ENCODE measurements at places on chromosomes 7 and 10.

GRCh38 chr7:91228927-91229558, 35.2 kb upstream of the FZD1 start:
- DNase-seq = no peak

- no peak for DNase-seq
Measured at GRCh38 chr7:148871030-148871429, 13.1 kb downstream of the EZH2 start.

DNA sequence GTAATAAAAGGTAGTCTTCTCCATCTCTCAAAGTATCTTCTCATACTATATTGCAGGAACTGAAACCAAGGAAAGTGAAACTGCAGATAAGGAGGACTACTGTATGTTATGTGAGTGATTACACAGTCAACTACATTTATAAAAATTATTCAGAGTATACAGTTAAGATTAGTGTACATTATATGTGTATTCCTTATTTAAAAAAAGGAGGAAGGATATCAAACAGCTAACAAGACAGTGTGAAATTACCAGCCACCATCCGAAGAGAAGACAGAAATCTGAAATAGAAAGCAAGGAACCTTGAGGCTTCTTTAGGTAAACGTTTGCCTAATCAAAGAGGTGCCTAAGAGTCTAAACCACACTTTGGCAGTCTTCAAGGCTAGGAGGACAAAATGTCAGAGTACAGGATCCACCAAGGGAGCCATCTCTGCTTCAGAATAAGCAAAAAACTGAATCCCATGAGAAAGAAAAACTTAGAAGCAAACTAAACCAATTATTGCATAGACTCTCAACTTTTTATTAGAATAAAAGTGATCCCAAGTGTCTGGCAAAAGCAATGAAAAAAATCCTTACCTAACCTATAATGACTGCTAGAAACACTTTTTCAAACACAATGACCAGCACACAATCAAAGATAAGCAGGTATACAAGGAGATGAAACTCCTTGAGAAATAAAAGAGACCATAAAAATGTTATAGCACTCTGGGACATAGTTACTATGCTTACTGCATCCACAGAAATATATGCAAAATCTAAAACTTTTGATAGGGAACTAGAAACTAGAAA, 6.4 kb downstream of the USP6NL start:
- DNase-seq = peak; percentile 64

DNA sequence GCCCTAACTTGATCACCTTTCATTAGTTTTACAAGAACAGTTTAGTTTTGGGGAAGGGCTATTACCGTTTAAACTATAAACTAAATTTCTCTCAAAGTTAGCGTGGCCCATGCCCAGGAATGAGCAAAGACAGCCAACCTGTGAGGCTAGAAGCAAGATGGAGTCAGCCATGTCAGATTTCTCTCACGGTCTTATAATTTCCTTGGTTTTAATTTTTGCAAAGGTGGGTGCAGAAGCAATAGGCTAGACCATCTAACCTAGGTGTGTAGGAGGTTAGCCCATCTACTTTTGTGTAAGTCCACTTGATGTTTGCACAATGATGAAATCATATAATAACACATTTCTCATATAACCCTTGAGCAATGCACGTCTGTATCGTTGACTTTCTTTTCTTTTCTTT, 8.9 kb downstream of the CCL24 start:
- DNase-seq = no peak

DNA sequence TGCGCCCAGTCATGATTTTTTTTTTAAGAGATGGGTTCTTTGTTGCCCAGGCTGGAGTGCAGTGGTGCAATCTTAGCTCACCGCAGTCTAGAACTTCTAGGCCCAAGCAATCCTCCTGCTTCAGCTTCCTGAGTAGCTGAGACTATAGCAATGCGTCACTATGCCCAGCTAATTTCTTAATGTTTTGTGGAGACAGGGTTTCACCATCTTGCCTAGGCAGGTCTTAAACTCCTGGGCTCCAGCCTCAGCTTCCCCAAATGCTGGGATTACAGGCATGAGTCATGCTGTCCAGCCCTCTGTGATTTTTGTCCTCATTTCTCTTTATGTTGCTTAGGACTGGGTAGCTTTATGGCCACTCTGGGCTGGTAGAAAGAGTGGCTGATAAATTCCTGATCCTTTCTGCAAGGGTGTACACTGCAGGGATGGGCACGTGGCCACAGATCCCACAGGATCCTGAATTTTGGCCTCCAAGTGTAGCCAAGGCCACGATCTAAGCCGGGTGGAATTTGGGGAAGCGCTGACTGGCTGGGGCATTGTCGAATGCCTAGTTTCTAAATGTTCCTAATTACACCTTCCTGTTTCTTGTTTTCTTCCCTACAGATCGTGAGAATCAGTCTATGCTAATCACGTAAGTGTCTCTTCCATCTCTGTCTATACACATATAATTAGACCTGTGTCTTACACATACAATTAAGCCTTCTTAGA, 24.1 kb upstream of the MYH16 start:
- DNase-seq = no peak

GRCh38 chr10:92573091-92573797, 649 bp downstream of the IDE start:
- DNase-seq = peak; percentile 47

DNA sequence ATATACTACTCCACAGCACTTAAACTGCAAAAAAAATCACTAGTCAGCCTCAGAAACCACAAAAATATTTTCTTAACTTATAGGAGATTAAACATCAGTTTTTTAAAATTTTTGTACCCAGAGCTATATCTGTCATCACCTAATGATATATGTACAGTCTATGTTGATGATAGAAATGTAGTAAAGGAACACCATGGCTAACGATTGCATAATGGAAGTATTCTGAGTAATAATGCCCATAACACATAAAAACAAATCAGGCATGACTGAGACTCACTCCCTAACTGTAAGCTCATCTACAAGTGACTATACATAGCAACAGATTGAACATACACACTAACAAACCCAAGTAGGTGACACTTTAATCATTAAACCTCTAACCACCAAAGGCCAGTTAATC, 51.3 kb downstream of the TSPAN12 start:
- DNase-seq = peak; percentile 33

- no peak for DNase-seq
Measured at GRCh38 chr10:43623351-43623750, 17.1 kb downstream of the ZNF485 start.

DNA sequence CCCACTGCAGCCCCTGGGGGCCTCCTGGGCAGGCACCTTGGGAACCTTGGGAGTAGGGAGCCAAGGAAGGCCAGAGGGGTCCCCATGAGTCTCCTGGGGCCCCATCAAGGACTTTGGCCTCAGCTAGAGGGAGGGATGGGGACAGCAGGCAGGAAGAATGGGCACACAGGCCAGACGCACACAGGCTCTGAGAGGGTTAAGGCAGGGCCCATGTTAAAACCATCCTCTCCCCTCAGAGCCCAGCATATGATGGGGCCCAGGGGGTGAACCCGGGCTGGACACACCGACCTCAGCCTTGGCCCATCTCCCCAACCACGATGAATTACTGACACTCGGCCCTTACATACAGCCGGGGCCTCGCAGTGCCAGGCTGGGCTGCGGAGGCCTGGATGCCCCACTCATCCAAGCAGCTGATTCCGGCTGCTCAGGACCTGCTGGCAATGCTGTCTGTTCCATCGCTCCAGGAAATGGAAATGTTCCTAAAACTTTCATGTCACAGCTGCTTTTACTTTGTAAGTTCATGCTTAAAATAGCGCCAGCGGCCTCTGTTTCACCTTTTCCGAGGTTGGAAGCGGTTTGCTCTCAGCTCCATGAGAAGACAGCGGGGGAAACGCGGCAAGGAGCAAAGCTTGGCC, 17.3 kb upstream of the INPP5A start:
- no peak for DNase-seq

- no peak for DNase-seq
Measured at GRCh38 chr7:96233084-96233483, 88.8 kb downstream of the SLC25A13 start.

DNA sequence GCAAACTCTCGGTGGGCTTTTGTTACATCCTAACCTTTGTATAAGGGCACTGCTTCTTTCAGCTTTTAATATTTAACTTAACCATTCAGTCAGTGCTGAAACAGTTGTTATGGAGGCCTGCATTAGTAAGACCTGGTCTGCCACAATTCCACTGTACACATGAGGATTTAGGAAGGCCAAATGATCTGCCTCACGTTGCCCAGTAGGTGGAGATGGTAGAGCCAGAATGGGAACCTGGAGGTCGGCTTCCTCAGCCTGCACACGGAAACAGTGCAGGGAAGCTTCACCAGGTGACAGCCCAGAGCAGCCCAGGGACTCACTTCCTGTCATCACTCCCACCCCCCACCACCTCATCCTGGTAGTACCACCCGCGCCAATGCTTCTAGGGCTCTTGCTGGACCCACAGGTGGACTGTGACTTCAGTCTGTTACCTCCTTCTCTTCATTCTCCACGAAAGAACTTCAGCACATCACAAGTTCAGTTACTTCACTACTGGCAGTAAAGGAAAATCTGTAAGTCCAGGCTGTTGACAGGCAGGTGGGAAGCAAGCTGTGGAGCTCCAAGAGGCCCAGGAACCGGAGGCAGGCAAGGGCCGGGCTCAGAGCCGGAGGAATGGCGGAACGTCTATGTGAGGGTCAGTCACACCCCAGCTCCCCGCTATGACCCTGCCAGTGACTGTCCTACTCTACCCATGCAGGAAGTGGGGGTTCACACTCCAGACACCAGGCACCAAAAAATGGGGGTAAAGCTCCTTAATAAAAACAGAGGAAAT, 480.3 kb upstream of the C7orf33 start:
- DNase-seq = no peak

DNA sequence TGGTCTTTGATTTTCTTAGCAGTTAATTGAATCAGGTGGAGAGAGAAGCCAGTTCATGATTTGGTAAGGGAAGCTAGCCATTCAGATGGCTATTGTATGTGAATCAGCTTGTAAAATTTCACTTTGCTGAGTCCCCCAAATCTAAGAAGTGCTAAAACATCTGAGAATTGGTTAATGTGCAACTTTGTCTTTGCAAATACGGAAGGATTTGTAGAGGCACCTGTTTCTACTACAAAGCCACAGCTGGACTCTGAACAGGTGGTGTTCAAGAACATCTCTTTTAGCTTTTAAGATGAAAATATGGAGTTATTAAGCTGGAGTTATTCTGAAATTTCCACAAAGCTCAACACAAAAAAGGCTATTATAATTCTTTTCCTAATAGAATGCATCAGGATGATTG, 132.6 kb downstream of the VPS50 start:
- DNase-seq = no peak

- no peak for DNase-seq
Measured at GRCh38 chr7:142508251-142508650, 241.0 kb upstream of the PRSS1 start.

- DNase-seq = no peak
Measured at GRCh38 chr10:70462349-70462984, 16.1 kb upstream of the PALD1 start.

DNA sequence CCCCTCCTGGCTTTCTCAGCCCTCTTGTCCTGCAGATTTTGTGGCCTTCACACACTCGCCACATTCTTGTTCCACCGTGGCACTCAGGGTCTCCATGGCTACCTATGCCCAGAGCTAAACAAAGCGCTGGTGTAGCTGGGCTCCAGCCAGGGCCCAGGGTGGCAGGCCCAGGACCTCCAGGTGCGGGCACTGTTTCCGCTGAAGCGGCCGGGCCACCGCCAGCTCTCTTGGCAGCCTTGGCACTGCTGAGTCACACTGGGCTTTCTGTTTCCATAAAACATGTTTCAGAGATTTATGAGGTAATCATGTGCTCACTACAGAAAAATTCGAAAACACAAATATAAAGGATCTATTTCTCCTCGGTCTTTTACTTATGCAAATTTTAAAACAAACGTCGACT, 51.3 kb downstream of the AOC1 start:
- DNase-seq = peak; percentile 18

DNA sequence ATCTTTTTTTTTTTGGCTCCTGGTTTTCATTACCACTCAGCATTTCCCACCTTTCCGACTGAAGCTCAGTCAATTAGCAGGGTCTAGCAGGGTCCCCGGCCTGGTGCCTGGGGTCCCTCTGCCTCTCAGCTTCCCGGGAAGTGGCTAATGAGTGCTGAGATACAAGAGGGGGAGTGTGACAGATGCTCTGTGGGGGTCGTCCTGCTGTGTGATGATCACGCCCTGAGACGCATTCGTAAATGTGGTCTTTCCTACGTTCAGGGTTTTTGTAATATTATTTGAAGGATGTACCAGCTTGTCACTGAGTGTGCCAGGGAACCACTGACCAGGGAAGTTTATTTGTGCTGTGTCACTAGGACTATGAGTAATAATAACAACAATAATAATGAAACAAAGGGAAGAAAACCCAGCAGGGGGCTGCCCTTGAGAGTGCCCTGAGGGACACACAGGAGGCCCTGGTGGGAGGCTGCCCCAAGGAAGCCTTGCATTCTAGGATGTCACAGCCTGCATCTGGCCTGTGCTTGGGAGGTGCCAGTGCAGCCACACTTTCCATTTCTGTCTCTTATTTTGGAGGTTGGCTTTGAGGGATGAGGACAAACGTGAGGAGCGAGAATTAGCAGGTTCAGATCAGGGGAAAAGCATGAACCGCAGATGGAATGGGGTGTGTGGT, 337.8 kb downstream of the ADARB2 start:
- no peak for DNase-seq

GRCh38 chr10:35412003-35412723, 75.9 kb downstream of the CCNY start:
- no peak for DNase-seq

GRCh38 chr10:49222170-49222569, 34.0 kb upstream of the TMEM273 start:
- DNase-seq = no peak

GRCh38 chr10:77015360-77015759, 622.2 kb downstream of the KCNMA1 start:
- no peak for DNase-seq

GRCh38 chr10:127117125-127117524, 79.3 kb downstream of the INSYN2A start:
- DNase-seq = no peak

- no peak for DNase-seq
Measured at GRCh38 chr7:99562832-99563231, 4.4 kb downstream of the ZNF655 start.

All from GM12865 (cell line).